ENCODE measurements at places on chromosomes 2 and 18.

- DNase-seq: no peak
Measured at GRCh38 chr2:176237456-176237855, 31.8 kb upstream of the MTX2 start.

DNA sequence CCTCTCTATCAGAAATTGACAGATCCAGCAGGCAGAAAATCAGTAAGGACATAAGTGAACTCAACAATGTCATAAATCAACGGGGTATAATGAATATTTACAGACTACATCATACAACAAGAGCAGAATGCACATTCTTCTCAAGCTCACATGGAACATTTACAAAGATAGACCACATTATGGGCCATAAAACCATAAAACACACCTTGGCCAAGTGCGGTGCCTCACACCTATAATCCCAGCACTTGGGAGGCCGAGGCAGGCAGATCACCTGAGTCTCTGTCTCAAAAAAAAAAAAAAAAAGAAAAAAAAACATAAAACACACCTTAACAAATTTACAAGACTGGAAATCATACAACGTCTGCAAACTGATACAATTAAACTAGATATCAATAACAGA lies 36.7 kb downstream of the FBXO15 start:
- DNase-seq: no peak

DNA sequence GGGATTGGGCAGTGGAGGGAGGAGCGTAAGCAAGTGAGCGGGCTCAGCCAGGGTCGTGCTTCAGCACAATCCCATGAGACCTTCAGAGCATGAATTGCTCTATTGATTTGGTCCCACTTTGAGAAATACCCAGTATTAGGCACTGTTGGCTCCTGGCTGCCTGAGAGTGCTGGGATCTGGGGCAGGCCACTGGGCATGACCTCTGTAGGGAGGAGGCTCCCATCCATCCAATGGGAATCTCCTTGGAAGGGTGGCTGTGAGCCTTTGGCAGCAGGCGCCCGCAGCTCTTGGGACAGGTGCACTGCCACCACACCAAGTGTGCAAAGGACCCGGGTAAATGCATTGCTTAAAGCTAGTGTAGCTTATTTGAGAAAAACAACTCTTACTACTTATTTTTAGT lies 137.5 kb downstream of the LDLRAD4 start:
- DNase-seq: no peak

GRCh38 chr2:133171393-133172004 lies 396.8 kb downstream of the NCKAP5 start:
- DNase-seq: no peak

DNA sequence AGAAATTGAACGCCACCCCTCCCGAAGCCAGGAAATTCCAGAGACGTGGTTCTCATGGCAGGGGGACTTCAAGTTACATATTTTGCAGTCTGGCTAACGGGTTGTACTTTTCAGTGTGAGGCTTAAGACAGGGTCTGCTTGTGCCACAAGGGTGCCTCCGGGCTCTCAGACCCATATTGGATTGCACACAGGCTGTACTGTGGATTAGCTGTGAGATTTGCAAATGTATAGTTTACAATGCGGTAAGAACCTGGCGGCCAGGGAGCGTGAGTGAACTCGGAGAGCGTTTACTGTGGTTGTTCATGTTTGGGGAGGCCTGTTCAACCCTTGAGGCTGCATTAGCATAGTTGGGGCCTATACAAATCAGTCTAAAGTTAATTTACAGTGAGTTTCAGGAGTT lies 143.9 kb upstream of the SIX2 start:
- DNase-seq: no peak

DNA sequence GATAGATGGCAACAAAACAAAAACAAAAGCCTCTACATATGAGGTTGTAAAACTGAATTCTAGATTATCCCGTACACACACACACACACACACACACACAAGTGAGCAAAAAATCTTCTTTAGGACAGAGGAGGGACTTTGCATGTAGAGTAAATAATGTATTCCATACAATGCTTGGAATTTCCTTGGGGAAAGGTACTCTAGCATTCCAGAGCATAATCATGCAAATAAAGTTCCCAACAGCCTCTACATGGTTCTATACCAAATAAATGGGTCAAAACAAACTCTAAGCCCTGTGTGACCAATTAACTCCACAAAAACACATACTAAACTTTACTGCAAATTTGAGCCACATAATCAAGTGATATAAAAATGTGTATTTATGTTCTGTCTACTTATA lies 191.4 kb downstream of the RBM43 start:
- no peak for DNase-seq

- no peak for DNase-seq
Measured at GRCh38 chr2:134470561-134471168, 216.8 kb downstream of the MGAT5 start.

DNA sequence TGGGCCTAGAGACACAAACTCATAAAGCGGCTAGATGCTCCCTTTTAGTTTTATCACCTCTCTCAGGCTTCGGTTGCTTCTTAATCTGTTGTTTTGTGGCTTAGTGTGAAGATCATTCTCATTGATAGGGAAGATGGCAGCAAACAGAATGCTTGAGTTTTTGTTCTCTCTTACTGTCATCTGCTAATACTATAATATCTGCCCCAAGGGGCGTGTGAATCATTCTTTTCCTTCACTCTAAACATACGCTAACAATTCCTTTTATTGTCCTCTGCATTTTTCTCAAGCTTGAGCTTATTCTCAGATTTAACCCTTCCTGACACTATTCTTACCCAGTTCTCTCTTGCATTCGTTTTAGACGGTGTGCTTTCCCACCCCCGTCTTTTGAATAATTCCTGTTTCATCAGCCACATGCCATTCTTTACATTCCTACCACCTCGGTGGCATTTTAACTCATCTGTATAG lies 323.9 kb upstream of the NRP2 start:
- DNase-seq: no peak

DNA sequence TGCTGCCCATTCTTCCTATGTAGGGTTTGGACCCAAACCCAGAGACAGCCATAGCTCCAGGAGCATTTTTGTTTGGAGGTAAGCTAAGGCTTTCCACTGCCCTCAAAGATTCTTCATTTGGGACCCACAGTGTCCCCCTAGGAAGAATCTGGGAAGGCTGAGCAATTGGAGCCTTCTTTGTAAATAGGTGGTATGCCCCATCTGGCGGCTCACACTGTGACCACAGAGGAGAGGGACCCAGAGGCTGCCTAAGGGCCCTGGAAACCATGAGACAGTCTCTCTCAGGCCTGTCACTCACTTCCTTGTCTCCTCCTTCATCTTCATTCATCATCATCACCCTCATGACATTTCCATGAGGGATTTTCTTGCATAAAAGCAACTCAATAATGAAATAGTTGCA lies 215.4 kb upstream of the OSR1 start:
- no peak for DNase-seq

- no peak for DNase-seq
Measured at GRCh38 chr2:130353291-130354138, 2.3 kb upstream of the PTPN18 start.

- DNase-seq: no peak
Measured at GRCh38 chr2:67612576-67613042, 215.5 kb downstream of the ETAA1 start.

GRCh38 chr2:6072276-6072675 lies 380.1 kb downstream of the SOX11 start:
- DNase-seq: no peak

DNA sequence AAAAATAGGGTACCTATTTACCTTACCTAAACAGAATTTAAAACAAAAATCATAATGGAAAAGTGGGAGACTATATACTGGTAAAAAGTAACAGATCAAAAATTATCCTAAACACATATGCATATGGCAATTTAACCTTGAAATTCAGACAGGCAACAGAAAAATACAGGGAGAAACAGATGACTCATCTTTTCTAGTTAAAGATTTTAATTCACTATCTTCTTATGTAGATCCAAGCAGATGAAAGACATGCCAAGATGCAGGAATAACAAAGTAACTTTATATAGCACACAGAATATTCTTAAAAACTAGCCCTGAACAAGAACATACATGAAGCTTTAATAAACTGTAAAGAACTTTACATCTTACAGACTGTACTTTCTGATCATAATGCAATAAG lies 30.9 kb downstream of the PRPF40A start:
- no peak for DNase-seq

DNA sequence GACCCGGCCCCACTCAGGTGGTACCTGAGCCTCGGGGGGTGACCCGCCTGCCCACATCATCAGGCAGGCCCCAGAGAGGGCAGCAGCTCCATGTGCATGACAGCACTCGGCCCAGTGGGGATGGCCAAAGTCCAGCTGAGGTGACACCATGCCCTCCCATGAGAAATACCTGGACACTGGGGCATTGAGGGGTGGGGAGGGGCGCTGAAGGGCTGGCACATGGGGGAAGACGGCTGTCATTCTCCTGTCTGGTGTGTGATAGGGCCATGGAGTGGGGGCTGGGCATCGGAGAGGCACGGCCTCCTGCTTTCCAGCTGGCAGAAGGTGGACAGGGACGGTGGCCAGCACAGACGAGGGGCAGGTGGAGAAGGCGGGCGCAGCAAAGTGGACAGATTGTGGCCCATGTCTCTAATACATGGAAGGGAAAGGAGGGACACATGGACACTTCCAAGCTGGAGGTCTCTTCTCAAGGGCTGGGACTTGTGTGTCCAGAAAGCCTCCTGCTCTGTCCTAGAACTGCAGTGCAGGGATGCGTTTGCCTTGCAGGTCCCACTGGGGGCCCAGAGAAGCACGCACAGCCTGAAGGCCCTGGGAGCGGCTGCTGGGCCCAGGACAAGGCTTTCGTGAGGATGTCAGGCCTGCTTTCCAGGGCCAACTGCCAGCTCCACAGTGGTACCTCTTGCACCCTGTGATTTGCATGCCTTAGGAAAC lies 302.2 kb downstream of the NDUFA10 start:
- no peak for DNase-seq

- no peak for DNase-seq
Measured at GRCh38 chr18:45467945-45468344, 147.3 kb upstream of the SLC14A2 start.

DNA sequence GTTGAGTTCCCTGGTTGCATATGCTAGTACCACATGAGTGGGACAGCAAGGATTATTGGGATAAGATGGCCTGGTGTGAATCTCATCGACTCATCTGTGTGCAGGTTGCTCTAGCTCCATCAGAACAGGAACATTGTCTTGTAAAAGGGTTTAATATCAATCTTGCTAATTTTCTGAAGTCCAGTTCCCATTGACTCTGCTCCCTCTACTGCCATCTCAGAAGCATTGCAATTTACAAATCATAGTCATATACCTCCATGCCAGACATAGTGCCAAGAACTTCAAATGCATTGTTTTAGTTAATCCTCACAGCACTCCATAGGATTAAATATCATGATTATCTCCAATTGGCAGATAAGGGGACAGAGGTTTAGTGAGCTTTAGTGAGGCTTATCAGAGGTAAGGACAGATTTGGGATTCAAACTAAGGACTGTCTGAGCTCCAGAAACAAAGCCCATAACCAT lies 4.8 kb upstream of the STAT4 start:
- no peak for DNase-seq

- no peak for DNase-seq
Measured at GRCh38 chr2:127218812-127219170, 1.3 kb downstream of the CYP27C1 start.

- DNase-seq: no peak
Measured at GRCh38 chr2:174280596-174280995, 32.3 kb upstream of the OLA1 start.

DNA sequence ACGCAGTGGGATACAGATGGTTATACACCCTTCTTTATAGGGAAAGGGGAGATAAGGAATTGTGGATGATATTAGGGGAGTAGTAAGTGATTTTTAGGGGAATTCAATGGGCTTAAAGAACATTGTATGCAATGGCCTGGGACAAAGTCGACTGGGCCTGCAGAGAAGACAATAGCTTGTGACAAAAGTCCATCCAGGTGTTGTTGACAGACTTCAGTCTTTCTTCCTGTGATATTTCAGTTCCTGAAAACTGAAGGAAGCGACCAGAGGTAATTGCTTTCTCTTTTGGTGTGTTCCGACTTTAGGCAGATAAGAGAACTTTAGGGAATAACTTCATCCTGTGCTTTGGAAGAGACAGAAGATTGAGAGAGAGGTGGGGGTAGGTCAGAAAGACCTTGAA lies 83.1 kb upstream of the NEUROD1 start:
- no peak for DNase-seq

GRCh38 chr2:25385910-25386309 lies 44.2 kb upstream of the DNMT3A start:
- DNase-seq: no peak

DNA sequence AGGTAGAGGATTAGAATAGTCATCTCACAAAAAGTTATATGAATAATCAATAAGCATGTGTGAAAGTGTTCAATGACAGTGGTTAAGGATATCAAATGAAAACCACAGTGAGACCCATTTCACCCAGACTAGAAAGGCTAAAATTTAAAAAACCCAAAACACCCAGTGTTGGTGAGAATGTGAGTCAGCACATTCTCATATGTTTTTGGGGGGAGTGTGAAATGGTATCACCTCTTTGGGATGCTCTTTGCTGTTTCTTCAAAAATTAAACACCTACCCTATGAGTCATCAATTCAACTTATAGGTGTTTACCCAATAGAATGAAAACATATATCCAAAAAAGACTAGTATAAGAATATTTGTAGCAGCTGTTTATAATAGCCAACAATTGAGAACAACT lies 69.8 kb downstream of the MAP3K20 start:
- no peak for DNase-seq
